ENCODE measurements at places on chromosomes 4 and X.

GRCh38 chrX:111410590-111411078 lies 1.4 kb downstream of the DCX start:
- DNase-seq: no peak

DNA sequence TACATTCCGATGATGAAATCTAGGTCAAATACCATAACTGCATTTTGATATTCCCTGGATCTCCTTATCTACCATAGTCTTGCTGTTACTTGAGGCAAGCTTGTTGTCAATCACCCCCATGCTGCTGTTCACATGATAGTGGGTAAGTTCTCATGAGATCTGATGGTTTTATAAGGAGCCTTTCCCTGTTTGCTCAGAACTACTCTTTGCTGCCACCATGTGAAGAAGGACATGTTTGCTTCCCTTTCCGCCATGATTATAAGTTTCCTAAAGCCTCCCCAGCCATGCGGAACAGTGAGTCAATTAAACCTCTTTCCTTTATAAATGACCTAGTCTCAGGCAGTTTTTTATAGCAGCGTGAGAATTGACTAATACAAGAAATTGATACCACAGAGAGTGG lies 432.0 kb downstream of the GLUD2 start:
- DNase-seq: no peak

- no peak for DNase-seq
Measured at GRCh38 chr4:17557880-17558279, 19.1 kb upstream of the LAP3 start.

- no peak for DNase-seq
Measured at GRCh38 chr4:13296986-13297385, 187.2 kb downstream of the RAB28 start.

- DNase-seq: no peak
Measured at GRCh38 chrX:11600578-11600977, 65.1 kb downstream of the ARHGAP6 start.

GRCh38 chrX:44155126-44155525 lies 181.9 kb upstream of the NDP start:
- no peak for DNase-seq

GRCh38 chrX:65574356-65574755 lies 39.8 kb upstream of the LAS1L start:
- no peak for DNase-seq

Data from CD4-positive, alpha-beta T cell treated with Interleukin-2 at 100 ng/mL for 4 hours (primary cell).